ENCODE measurements at places on chromosomes 11 and 22. TPM values are rescaled to one million over a fixed set of nuclear protein-coding genes. Genes with fewer than 3 reads are reported as not detected.

Gene TMEM45B
- 0.38 TPM for total RNA-seq

Gene C1QTNF5
- total RNA-seq: 1.9 TPM

Gene TPST2
- 106 TPM for total RNA-seq

DNA sequence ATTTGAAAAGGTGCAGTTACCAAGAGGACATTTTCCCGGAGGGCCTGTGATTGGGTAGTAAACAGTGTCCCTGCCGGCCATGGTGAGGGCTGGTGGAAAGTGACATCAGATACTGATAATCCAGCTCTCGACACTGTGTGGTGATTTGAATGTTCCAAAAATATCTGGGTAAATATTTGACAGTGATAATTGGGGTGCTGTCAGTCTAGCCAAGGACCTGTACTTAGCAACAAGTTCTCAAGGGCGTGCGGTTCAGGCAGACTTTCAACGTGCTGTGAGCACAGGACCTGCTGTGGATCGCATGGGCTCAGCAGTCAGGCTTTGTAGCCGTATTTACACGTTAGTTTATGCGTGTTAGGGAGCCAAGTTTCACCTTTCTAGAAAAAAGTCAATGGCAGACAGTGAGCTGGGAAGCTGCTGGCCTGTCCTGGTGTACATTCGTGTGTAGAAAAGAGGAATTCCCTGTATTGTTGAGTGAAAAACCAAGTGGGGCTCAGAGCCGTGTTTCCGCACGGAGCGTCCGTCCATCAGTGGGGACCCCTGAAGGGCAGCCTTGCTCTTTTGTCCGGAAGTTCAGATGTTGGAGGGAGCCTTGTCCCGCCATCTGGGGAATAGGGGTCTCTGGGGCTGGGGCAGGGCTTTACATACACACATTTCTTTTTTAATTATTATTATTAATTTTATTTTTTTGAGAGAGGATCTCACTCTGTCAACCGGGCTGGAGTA, 11.3 kb downstream of the TRMU start:
- H3K4me1 ChIP-seq: no peaks in the 10 kb centered on the region
- no peaks in the 10 kb centered on the region for H3K27me3 ChIP-seq
- no peak for DNase-seq
- no peak overlapping the region for H3K27ac ChIP-seq
- H3K4me3 ChIP-seq: no peak overlapping the region

DNA sequence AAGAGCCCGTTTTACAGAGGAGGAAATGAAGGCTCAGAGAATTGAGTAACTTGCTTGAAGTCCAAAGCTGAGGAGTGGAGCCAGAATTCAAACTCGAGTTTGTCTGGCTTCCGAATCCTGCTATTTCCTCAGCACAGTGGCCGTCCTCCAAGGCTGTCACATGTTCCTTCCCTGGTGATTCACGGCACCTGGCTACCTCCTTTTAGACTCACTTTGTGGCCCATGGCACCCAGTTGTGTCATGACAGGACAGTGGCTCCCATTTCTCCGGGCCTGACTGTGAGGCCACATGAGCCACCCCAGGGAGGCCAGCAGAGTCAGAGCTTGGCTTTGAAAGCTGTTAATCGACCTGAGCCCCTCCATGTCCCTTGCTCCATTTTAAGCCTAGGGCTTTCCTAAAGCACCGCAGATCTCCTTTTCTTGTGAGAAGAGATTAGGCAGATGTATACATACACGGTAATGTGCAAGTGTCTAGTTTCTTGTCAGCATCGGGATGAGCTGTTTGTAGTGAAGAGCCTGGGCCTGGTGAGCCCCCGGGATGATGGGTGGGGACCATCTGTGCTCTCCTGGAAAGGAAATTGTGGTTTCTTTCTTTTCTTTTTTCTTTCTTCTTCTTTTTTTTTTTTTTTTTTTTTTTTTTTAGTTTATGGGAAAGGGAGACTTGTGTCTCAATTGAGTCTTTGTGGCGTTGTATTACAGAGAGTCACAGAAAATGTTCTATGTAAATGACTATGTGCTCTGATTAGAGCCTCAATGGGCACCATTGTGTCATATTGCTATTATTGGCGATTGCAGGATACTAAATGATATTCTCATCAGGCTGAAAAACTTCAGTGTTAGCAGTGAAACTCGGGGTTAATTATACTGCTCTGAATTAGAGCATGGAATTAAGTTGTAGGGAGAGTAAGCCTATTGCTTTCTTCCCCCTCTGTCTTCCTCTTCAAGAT, 54.8 kb downstream of the PTPRJ start:
- H3K4me3 ChIP-seq: no peak overlapping the region
- no peak overlapping the region for H3K27ac ChIP-seq
- H3K27me3 ChIP-seq: no peaks in the 10 kb centered on the region
- no peak for DNase-seq

DNA sequence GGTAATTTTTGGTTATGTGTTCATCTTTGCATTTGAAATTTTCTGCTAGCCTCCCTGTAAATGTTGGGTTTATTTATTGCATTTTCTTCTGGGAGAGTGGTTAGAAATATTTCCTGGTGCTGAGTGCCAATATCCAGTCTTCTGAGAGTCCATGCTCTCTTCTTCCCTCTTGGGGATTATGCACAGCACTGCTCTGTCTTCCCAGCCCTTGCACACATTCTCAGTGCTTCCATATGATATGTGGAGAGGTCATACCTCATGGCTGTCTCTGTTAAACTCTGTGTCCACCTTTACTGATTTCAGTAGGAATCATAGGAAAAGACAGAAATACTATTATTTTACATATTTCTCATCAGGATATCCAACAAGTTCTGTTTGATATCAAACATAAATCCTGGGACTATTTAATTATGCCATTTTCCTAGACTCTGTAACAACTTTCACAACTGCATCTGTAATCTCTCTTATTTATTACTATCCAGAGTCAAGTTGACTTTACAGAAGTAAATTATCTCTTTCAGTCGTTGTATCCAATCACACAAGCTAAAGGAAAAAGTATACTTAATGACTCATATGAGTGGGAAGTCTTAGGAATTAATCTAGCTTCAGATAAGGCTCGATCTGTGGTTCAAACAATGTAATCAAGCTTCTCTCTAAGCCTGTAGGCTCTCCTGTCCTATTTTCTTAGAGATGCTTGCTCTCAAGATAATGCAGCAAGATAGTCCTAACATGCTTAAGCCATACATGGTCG, 2.7 kb upstream of the NXPE1 start:
- no peaks in the 10 kb centered on the region for H3K36me3 ChIP-seq
- H3K27ac ChIP-seq: no peak overlapping the region
- DNase-seq: no peak

- DNase-seq: no peak
- H3K4me3 ChIP-seq: no peak overlapping the region
Measured at GRCh38 chr22:50083462-50084079, 1.7 kb downstream of the MLC1 start.

DNA sequence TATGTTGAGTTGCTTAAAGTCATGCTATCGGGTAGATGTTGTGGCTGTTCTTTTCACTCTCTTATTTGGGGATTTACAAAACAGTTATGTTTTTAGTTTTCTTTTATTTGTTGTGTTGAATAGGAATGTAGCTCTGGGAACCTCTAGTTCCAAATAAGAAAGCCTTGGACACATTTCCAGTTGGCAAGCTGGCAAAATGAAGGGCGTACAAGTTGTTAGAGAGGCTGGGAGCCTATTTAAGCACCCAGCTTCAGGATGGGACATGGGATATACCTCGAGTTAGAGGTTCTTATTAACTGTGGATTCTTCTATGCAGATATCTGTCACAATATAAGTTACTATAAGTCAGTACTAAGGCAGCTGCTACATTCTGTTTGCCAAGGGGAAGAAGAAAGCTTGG, 22.8 kb downstream of the PPARA start:
- H3K4me1 ChIP-seq: no peaks in the 10 kb centered on the region
- H3K27me3 ChIP-seq: no peaks in the 10 kb centered on the region
- no peak overlapping the region for H3K4me3 ChIP-seq
- H3K36me3 ChIP-seq: no peaks in the 10 kb centered on the region
- H3K27ac ChIP-seq: no peak overlapping the region
- DNase-seq: no peak

DNA sequence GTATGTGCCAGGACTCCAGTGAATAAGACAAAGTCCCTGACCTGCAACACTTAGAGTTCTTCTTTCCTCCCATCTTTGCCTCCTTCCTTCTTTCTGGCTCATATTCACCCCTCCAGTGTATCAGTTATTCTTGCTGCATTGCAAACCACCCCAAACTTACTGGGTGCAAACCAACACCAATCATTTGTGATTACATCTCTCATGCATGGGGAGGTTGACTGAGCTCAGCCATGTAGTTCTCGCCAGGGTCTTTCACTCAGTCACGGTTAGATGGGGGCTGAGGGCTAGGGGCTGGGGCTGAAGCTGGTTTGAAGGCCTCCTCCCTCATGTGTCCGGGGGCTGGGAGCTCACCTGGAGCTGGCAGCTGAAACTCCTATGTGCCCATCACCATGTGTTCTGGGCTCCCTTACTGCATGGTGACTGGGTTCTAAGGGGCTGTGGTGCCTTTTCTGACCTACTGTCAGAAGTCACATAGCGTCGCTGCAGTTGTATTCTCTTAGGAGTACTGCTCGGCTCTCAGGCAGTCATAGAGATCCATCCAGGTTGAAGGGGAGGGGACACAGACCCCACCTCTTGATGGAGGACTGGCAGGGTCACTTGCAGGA, 35.0 kb upstream of the CACNG2 start:
- H3K4me1 ChIP-seq: no peaks in the 10 kb centered on the region
- no peaks in the 10 kb centered on the region for H3K36me3 ChIP-seq
- no peak for DNase-seq
- no peaks in the 10 kb centered on the region for H3K27me3 ChIP-seq
- no peak overlapping the region for H3K27ac ChIP-seq
- no peak overlapping the region for H3K4me3 ChIP-seq
